Diencephalon (tissue), 1 donor: ENCODE measurements at places on chromosomes 11 and 22. TPM values are rescaled to one million over a fixed set of nuclear protein-coding genes. Genes with fewer than 3 reads are reported as not detected.

GPHA2 gene
- not detected for total RNA-seq

PTPN5 gene
- total RNA-seq, result 43.4 TPM

LAYN gene
- 2.5 TPM for total RNA-seq

IFITM1 gene
- 11.5 TPM for total RNA-seq

SYT7 gene
- total RNA-seq, result 71.5 TPM

OTOG gene
- total RNA-seq, result 0.23 TPM

KCNJ4 gene
- 6.5 TPM for total RNA-seq

SOX6 gene
- total RNA-seq, result 54.7 TPM

FAM180B gene
- not detected for total RNA-seq

MYO18B gene
- 0.46 TPM for total RNA-seq

PACSIN3 gene
- total RNA-seq, result 3.5 TPM

NAV2 gene
- total RNA-seq, result 11.1 TPM

ANO1 gene
- 0.23 TPM for total RNA-seq

KIRREL3 gene
- total RNA-seq, result 30.0 TPM

TBX10 gene
- not detected for total RNA-seq

KLHL22 gene
- total RNA-seq, result 58.8 TPM

POTEH gene
- total RNA-seq, result not detected

CHRM1 gene
- 6.5 TPM for total RNA-seq

CARD18 gene
- not detected for total RNA-seq

SYCE3 gene
- not detected for total RNA-seq

ELF5 gene
- total RNA-seq, result not detected
